ENCODE measurements at places on chromosomes 5 and 9.

DNA sequence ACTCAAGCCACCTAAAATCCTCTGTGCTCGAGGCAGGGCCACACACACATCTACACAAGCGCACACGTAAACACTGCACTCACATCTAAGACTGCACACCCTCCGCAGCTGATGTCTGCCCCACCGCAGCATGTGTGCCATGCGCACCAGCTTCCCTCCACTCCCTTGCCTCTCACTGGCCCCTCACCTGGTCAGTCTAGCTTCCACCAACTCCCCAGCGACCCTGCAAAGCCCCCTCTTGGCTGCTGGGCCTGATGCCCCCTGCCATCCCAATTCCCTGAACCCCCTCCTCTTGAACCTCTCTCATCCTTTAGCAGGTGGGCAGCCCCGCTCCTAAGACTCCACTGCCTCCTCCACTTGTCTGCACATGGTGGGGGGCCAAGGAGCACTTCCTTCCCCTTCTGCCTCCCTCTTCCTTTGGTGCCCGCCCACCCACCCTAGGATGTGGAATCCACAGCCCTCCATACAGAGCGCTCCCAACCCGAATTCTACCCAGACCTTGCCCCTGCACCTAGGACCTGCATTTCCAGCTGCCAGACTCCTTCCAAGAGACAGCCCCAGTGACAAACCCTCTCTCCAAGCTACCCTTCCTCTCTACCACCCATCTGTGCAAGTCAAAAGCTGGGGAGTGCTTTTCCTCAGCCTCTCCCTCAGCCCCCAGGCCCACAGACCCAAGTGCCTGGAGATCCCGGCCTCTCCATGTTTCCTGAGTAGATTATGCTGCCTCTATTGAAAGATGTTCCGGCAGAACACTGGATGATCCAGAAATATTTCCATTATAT is 23.9 kb downstream of the ADAMTS2 start:
- DNase-seq = no peak

DNA sequence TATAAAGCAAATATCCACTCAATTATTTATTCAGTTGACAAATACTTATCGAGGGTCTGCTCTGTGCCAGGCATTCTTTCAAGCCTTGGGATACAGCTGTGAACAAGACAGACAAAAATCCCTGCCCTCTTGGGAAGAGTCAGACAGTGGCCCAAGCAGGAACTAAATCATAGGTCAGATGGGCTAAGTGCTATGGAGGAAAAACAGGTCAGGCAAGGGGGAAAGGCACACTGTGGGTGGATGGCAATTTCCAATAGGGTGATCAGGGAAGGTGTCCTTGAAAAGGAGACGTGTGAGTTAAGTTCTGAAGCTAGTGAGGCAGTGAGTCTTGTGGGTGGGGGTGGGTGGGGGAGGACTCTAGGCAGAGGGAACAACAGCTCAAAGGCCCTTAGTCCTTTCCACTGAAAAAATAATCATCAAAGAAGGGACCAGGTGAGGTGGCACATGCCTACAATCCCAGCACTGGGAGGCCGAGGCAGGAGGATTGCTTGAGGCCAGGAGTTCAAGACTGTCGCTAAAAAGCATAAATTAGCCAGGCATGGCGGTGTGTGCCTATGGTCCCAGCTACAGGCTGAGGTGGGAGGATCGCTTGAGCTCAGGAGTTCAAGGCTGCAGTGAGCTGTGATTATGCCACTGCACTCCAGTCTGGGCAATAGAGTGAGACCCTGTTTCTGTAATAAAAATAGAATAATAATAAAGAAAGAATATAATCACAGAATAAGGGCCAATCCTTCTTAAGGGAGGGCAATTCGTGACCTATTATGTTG is 95.2 kb upstream of the CPEB4 start:
- no peak for DNase-seq

DNA sequence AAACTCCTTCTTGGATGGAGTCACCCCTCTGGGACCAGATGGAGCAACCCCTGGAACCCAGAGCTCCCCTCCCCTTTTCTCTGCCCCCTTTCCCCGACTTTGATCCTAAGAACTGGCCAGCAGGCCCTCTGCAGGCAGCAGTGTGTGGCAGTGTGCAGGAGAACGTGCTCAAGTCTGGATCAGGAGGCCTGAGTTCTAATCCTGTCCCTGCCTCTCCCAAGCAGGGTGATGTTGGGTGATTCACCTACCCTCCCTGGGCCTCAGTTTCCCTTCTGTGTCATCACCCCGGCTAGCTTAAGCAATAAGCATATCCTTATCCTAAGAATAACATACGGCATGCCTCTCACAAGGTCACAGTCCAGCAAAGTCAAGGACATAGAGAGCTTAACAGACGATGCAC is 67.6 kb downstream of the C9orf50 start:
- DNase-seq = no peak

GRCh38 chr9:136241542-136241941 is 4.1 kb downstream of the QSOX2 start:
- DNase-seq = no peak
